ENCODE measurements at places on chromosomes 3 and 15.

GRCh38 chr3:183698756-183699155 is 1.2 kb downstream of the YEATS2 start:
- peak; percentile 83 for DNase-seq

- DNase-seq, result no peak
Observed at GRCh38 chr3:152318512-152318911, 49.8 kb downstream of the MBNL1 start.

DNA sequence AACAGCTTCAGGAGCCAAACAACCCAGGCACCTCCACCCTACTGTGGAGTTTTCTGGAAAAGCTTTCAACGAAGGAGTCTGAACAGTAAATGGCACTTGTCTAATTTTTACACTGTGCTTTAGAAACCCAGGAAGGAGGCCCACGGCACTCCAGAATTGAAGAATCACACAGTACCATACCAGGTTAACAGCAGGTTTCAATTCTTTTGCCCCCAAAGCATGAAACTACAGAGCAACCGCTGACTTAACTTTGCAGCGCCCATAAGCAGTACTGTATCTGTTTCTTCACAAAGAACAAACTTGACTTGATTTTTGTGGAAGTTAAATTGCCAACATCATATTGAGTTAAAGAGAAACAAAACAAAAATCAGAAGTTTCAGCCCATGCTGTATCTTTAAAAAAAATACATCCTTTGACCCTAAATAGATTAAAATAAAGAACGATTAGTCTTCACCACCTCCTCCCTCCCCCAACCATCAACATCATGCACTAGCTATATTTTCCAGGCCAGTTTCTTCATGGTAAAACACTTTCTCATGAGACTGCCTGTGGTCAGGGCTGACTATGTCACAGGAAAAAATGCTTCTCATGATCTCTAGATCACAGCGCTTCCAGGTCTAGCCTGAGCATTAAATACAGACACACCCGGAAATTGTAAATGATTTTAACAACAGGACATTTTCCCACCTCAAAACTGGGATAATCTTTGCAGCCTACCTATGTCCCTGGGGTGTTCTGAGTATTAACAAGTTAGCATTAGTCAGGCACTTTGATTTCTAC is 456.3 kb downstream of the FOXP1 start:
- DNase-seq, result peak; percentile 70

DNA sequence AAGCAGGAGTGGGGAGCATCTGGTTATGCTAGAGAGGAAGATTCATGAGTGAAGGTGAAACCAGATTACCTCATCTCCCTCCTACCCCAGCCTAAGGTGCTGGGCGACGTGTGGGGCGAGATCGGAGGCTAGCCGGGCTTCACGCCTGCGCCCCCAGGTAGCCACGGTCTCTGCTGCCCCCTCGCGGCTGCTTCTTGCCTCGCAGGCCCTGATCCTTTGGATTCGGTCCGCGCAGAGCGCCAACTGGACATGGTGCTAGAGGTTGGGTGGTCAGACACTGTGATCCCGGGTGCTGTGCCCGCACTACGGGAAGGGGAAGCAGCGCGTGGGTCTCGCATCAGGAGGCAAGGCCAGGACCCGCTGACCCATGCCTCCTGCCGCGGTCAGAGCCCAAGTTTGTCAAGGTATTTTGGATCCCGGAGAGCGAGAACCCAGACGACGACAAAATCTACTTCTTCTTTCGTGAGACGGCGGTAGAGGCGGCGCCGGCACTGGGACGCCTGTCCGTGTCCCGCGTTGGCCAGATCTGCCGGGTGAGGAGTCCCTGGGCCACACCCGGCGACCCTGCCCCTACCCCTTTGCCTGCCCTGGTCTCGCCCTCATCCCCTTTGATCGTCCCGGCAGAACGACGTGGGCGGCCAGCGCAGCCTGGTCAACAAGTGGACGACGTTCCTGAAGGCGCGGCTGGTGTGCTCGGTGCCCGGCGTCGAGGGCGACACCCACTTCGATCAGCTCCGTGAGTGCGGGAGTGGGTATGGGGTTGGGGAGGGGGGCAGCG is 4.2 kb downstream of the SEMA3B start:
- peak; percentile 93 for DNase-seq

DNA sequence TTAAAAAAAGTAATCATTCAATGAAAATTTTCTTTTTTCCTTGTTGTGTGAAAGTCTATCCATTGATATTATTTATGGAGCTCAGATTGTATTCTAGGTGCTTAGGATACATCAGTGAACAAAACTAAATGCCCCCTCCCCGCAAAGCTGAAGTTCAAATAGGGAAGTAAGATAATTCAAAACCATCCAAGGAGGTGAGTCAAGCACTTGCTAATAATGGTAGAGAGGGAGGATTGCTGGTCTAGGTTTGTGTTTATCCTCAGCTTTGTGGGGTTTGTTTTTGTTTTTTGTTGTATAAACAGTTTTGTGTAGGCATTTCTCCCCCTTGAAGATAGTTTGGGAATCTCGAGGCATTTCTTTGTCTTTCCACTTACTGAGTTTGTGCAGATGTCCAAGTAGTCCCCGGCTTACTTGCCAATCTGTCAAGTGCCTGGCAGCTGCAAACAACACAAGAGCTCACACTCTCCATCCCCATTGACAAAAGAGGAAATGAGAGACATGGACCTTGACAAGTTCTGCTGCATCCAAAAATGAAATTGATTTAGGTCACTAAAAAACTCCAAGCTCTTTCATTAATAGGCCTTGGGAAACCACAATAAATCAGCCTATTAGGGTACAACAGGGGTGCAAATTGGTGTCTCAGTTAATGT is 575.8 kb upstream of the TBL1XR1 start:
- peak; percentile 25 for DNase-seq

DNA sequence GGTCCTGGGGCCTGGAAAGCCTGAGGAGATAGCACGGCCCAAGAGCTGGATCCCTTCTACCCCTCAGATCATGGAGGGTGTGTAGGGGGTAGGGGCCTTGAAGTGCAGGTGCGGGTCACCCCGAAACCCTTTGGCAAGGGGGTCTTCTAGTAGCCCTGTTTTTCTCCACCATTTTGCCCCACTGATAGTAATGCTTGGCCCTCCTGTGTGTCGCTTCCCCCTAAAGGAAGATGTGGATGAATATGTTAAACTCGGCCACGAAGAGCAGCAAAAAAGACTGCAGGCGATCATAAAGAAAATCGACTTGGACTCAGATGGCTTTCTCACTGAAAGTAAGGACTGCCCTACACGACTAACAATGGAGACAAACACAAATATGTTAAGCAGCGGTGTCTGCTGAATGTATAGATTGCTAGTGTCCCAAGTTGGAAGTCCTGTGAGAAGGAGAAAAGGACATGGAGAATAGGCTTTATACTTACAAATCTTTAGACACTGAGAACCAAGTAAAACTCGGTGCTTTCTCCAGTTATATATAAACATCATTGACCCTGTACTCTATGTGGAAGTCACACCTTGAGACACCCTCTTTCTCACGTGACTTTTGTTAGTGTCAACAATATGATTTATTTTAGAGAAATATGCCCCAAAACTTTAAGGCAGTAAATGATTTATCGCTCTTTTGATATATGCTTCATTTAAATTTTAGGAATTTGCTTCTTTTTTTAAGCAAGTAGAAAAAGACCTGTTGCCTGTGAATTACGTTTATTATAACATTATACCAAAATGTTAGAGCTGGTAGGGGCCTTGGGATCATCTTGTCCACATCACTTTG is 802 bp downstream of the RCN2 start:
- DNase-seq, result no peak

DNA sequence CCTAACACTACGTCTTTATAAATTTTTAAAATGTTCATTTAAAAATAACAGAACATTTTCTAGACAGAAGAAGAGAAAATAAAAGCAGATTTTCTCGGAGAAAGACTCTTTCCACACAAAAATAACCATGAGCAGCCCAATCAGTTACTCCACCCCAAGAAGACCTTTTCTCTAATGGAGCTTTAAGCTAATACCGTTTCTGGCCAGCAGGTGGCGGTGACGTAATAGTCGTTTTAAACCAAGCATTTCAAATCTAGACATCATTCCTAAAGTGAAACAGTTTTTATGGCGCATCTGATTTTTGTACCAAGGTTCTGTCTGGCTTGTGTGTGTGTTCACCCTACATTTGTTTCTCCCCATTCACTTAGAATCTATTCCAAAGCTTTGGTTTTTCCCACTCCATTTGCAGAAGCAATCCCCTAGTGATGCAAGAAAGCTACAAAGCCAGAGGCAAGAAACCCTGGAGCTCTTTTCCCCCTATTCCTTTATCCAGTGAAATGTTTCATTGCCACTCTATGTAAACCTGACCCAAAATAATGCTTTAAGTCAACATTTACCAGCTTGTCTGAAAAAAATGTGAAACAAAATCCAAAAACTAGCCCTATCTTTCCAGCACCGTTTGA is 336.7 kb upstream of the IGF1R start:
- DNase-seq, result peak; percentile 89

DNA sequence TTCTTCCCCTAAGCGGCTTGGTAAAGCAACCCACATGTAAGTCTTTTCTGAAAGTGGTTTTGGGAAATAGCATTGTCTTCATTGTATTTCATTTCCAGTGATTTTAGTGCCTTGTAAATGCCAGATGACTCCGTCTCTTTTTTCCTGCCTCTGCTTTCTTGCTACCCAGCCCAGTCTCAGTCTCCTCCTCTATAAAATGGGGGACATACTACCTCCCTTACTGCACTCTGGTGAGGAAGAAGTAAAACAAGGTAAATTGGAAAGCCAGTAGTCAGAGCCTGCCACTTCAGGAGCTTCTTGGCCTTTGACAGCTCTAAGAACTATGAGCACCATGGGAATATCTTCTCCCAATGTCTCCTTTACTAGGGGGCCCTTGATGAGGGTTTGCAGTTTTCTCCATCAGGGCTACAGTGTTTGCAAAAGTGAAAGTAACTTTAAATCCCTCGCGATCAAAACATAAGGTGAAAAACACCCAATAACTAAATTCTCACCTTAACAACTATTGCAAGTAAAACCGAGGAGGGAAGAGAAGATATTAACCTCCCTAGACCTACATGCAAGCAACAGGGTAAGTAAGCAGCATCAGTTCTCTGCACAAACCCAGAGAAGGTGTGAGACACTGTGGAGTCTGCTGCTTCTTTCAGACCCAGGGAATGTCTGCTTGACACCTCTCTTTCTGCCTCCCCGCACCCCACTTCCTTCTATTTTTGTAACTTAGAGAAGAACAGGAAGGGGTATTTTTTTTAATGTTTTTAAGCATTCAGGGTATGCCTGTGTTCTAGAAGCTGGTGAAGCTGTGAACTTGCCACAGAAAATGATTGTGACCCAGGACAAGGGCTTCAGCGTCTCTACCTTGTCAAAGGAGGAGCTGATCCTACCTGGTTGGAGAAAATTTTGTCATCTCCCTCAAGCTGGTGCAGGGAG is 159.1 kb upstream of the EOMES start:
- peak; percentile 8 for DNase-seq

DNA sequence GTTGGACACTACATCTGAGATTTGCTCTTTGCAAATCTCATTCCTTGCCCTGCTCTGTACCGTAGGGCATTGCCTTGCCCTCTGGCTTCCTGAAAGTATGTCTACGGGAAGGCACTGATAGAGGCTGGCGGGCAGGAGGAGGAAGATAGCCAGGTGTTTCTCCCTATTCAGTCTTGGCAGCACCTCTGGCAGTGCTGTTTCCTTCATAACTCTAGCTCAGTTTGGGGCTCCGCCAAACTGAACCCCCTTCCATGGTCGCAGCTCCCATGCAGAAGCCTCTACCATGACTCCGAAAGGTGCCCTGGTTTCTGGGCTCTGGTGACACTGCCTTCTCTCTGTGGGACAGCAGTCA is 122.3 kb upstream of the PRR20G start:
- no peak for DNase-seq

GRCh38 chr3:56086355-56086754 is 381.9 kb downstream of the ERC2 start:
- DNase-seq, result peak; percentile 7

- DNase-seq, result no peak
Observed at GRCh38 chr3:34279901-34280300, 481.5 kb downstream of the PDCD6IP start.

DNA sequence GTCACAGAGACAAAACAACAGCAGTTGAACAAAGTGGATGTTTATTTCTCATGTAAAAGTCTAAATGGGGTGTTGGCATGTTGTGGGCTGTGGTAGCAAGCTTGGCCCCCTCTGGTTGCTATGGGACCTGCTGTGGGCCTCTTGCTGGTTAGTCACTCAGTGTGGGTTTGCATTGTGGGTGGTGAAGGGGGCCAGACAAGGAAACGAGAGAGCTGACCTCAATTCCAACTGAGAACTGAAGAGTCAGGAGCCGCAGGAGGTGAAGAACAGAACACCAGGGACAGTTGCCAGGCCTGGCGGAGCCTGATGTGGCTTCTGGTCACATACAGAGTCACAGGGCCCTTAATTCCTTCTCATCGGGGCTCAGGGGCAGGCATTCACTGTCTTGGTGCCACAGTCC is 1.9 kb upstream of the ADPGK start:
- peak; percentile 76 for DNase-seq

- DNase-seq, result no peak
Observed at GRCh38 chr3:51684971-51685751, 14.1 kb downstream of the TEX264 start.

DNA sequence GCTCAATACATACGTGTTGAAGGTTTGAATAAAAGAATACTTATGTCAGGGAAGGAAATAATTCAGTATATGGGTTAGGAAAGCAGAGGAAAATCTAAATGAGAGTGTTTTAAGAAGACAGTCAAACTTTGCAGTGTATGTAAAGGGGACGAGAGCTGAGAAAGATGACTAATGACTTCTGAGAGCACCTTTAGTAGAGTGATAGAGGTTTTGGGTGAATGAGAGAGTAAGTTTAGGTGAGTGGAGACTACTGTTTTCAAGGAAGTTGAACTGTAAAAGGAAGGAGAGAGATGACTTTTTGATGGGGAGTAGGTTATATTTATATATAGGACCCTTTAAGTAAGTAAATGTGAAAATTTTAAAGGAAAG is 9.4 kb downstream of the TBC1D23 start:
- no peak for DNase-seq

- DNase-seq, result no peak
Observed at GRCh38 chr15:31397851-31398661, 71.4 kb downstream of the KLF13 start.

DNA sequence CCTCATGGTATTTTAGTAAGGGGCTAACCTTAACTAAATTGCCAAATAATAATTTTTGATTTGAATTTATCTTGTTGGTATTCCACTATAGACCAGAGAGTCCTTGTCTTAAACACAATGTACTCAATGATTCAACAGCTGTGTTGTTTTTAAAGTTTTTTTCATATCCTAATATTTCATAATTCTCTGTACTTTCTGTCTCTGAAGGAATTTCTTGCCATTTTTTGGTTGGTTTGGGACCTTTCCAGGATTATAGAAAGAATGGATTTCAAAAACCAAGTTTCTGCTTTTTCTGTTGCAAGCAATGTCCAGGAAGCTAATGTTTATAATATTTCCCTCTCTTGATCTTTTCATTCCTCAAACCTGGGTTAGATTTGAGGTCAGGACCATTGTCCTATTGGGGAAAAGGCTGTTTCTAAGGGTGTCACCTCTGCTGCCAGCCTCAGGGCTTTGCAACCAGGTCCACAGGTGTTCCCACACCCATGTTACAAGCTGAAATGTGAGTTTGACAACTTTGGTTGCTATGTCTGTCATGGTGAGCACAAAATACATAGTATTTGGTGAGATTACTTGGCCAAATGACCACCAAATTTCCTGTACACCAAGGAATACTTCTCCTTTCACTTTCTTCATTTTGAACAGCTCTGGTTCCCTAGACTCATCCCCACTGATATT is 363.7 kb upstream of the RGMA start:
- DNase-seq, result no peak

GRCh38 chr15:78917888-78918287 is 27.0 kb downstream of the CTSH start:
- no peak for DNase-seq

All from suppressor macrophage (primary cell).